Stimulated activated CD4-positive, alpha-beta T cell treated with anti-CD3 and anti-CD28 coated beads, Interleukin-1b, Interleukin-23, amount 100 ng/mL, for 1 hour (primary cell): ENCODE measurements at places on chromosomes 3 and 15.

- no peak for DNase-seq
These were observed 140.2 kb downstream of the ITPR1 start for GRCh38 chr3:4633078-4634004.

DNA sequence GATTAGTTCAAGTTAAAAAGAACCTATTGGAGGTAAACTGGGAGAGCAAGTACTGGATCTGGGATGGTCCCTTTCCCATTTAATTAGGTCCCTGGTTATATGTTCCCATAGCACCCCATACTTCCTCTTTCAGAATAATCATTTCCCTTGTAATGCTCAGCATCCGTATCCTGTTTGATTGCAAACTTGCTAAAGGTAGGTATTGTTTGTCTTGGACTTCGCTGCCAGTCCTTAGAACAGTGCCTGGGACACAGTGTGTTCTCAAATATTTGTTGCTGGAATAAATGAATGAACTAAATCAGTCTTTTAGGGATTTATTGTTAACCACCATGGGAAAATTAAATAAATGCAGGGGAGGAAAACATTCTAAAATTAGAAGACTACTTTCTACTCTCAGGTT lies 299.8 kb downstream of the GRM7 start:
- no peak for DNase-seq

- no peak for DNase-seq
These were observed 1.5 kb upstream of the ISLR start for GRCh38 chr15:74171965-74172541.

DNA sequence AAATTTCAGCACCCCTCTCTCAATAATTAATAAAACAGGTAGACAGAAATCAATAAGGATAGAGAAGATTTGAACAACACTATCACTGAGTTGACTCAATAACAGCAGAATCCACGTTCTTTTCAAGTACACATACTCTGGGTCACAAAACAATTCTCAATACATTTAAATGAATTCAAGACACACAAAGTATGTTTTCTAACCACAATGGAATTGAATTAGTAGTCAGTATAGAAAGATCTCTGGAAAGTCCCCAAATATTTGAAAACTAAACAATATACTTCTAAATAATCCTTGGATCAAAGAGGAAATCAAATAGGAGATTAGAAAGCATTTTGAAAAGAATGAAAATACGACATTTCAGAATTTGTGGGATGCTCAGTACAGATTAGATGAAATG lies 40.0 kb downstream of the TKT start:
- no peak for DNase-seq

DNA sequence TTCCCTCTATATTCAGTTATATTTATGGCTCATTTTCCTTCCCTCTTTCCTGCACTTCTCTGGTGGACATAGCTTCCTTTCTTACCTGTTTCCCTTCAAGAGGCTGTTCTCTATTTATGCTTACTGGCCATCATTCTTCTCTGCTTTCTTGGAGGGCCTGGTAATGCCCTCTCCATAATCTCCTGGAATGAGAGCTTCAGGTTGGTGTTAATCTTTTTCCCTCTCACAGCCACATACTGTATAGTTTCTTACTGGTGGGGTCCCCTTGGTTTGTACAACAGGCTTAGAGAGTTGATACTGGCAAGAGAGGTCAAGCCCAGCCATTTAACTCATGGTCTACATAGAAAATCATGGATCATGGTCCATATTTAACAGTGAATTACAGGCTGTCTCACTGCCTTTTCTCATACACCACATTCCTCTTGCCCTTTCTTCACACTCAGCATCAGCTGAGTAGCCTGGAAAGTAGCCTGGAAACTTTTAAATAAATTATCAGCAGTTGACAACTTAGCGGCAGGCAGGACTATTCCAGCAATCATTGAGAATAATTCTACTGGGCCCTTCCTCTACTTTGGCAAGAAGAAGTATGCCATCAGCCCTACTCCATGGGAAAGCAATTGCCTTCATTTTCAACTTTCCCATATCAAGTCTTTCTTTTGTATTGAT lies 38.0 kb upstream of the DPH6 start:
- no peak for DNase-seq

- no peak for DNase-seq
These were observed 5.5 kb upstream of the RNF111 start for GRCh38 chr15:58981808-58982475.

DNA sequence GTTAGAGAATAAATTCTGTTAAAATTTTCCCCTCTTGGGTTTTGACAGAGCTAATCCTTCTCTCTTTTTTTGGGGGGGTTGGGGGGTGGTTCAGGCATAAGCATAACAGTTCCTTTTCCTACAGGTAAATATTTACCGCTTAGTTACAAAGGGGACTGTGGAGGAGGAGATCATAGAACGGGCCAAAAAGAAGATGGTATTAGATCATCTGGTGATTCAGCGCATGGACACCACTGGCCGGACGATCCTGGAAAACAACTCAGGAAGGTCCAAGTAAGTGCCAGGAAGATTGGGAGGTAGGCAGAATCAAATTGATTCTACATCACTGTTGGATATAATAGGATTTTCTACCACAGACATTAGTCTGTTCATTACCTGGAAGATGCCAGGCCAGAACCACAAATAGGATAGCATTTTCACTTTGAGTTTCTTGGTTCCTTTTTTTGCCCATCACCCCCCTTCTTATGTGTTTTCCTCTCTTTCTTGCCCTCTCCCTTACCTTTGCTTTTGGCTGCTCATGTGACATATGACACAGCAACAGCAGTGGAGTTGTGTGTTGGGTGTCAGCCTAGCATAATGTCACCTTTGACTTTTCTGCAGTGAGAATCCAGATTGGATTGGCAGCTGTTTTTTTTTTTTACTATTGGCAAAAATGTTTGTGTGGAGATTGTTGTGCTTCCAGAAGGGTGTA lies 79.0 kb downstream of the CHD2 start:
- no peak for DNase-seq

DNA sequence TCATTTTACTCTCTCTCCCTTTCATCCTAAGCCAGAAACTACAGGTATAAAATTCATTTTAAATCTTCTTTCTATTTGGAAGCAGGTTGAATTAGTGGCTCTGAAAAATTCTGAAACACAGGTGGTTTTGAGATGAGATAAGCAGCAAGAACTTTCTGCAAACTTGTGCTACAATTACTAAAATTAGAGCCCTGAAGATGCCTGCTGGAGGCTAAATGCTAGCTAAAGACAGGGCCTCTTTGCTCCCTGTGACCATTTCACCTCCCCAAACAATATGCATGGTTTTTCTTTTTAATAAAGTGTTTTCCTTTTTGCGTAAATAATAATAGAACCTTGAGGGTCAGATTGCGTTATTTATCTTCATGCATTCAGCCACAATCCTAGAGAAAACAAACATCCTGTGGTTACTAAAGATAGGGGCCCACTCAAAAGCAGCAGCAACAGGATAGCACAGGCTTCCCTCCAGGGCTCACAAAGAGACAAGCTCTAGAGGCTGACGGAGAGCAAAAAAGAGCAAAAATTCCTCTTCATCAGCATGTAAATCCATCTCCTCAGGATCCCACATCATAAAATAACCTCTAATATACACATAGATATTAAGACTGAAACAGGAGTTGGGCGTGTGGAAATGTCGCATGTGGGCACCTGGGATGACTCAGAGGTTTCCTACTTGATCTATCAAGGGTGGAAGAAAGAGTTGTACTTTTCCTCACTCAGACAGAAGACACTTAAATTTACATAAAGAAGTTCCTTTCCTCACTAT lies 26.5 kb upstream of the CP start:
- no peak for DNase-seq

DNA sequence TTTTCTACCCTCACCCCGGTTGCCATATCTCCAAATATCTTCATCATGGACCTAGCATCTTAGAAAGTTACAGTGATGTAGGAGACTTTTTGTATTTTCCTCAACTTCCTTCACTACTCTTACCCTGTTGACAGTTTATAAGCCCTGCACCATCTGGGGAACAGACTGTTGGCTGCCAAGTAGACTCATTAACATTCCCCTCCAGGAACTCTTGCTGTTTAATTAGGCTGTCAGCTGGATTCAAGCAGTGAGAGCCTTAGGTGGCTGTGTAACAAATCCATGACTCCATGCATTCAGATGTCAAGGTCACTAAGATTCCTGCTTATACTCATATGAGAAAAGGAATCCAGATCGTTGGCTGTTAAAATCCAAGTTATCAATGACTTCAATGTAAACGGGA lies 198.3 kb downstream of the NAALADL2 start:
- DNase-seq: no peak

DNA sequence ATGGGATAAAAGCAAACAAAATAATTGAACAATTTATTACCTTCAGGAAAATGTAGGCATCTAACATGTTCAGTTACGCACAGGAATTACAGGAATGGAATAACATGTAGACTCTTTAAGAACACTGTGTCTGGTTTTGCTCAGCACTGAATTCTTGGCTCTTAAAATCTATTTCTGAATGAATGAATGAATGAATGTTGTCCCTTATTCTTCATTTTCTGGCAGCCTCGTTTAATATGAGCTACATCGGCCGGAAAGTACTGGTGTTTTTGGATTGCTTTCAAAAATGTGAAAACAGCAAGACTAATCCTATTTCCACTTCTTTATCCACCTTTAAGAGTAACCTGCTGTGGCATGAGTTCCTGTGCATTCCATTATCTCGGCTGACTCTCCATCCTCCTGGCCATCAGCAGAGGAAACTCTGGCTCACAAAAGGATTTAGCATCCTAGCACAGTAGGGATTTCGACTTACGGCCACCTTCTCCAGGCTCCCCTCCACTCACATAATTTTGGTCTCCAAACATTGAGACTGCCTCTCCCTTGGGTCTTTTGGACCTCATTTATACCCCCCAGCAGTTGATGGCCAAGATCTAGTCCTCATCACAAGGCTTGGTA lies 145.3 kb downstream of the FOXP1 start:
- no peak for DNase-seq

GRCh38 chr3:58341376-58341775 lies 8.7 kb downstream of the PXK start:
- DNase-seq: no peak

- DNase-seq: no peak
These were observed 127.0 kb downstream of the EPHB1 start for GRCh38 chr3:134922101-134922500.

DNA sequence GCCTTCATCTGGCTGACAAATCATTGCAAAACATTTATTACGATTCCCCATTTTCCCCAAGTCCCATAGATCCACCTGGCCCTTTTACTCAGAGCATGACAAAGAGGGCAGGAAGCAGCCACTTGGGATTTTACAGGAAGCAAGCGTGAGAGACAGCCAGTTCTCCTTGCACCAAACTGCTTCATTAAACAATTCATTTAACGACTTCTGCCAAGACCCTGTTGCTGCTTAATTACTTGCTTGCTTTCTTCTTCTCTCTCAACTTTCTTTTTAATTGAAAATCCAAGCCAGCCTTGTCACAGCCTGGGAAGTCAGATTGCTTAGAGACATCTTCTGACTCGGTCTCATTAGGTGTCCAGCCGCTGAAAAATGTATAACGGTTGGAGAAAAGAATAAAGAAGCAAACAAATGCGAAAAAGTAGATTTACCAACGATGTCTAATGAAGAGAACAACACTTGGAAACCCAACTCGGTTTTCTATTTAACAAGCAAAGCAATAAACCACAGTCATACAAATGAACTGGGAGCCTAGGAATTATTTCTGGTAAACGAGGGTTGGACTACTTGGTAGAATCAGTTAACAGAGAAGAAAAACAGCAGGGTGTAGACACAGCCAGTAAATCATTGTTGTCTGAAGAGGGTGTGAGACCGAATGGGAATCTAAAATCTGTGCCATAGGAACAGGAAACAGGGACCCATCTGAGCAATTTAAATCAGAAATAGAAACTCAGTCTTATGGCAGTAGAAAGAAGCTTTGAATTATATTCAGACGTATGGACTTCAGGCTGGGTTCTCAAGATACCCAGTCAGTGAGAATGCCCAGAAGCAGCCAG lies 298.3 kb downstream of the LRRC3B start:
- no peak for DNase-seq

DNA sequence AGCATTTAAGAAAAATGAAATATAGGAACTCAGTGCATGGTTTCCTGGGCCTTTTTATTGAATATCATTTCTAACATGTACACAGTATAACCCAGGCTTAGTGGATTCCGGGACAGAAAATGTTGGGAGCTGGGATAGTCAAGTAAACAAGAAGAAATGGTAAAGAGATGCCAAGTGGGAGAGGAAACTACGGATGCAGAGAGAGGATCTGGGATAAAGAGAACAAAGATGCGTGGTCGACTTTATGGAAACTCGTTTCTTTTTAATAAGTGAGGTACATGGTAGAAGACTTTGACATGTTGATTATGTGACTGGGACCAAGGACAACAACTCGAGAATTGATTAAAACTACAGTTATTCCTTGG lies 1.2 kb upstream of the GPR176 start:
- no peak for DNase-seq

DNA sequence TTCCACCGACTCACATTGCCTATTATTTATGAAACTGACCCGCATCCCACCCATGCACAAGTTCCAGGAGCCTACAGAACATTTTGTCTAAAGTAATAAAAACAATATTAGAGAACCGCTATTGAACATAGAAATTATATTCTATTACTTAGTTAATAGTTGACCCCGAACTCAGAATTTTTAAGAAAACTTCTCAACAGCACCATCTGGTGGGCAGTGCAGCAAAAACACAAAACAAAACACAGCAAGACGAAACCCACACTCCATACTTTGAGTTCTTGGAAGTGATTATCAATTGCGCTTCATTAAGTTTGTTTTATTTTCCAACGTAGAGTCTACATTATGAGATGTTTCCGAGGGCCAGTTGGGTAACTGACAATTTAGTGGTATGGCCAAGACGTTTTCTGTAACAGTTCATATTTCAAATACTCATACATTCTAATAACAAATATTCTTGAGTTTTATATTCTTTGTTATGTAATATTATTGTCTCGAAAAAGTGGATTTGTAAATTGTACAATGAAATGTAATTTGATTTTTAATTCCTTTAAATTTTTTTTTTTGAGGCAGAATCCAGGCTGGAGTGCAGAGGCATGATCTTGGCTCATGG lies 24.0 kb upstream of the C3orf70 start:
- no peak for DNase-seq

GRCh38 chr3:124315215-124316033 lies 323.5 kb upstream of the ROPN1 start:
- DNase-seq: no peak

DNA sequence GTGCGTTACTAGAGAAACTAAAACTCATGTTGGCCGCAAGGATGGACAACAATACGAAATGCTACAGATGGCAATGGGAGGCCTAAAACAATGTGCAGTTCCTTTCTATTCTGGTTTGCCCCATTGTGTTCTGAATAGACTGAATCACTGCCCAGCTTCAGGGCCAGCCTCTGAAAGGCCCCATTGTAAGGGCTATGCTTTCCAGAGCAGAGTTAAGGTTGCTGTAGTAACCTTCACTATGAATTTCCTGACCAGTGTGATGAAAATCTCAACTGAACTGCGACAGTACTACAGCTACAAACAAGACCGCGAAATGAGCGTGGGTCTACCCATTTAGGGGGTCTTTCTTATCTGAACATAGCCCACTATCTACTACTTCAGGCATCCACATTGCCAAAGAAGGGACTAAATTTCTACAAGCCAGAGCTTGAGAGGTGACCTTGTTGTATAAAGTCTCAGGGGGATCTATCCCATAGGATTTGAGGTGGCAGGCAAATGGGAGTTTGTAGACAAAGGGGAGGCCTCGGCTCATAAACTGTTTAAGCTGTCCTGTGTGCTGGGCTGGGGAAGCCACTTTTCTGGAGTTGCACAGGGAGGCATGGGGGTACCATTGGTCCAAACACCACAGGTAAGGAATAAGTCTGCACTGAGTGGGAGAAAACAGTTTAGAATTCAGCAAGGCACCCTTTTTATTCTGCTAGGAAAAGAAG lies 80.1 kb downstream of the MYO1E start:
- DNase-seq: no peak

- DNase-seq: no peak
These were observed 5.0 kb downstream of the TMEM207 start for GRCh38 chr3:190444576-190445145.
